ENCODE measurements at places on chromosomes 5 and 9.
A peak's percentile ranks its signal among the peaks of the same experiment; 100 is the strongest.

DNA sequence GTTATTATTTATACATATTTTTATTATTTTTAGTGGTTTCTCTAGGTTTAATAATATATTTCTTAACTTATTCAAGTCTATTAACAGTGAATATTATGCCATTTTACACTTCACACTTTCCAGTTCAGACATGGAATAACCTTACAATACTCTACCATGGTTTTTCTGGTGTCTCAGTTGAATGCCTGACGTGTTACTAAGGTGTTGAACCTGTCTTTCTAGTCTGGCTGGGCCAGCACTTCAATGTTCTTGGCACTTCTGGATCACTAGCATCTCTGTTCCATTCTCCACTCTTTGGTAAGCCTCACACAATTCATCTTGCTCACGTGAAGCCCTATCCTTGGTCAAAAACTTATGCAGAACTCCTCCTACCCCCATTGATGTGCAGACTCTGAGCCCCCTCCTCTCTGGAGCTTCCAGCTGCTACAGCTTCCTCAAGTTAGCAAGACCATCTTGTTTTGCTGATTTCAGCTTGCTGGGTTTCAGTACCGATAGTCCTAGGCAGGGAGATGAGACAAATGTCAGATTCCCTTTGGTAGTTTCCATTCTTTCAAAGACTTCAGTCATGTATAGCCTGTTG, 243.1 kb downstream of the FBXO4 start:
- no peak for DNase-seq

DNA sequence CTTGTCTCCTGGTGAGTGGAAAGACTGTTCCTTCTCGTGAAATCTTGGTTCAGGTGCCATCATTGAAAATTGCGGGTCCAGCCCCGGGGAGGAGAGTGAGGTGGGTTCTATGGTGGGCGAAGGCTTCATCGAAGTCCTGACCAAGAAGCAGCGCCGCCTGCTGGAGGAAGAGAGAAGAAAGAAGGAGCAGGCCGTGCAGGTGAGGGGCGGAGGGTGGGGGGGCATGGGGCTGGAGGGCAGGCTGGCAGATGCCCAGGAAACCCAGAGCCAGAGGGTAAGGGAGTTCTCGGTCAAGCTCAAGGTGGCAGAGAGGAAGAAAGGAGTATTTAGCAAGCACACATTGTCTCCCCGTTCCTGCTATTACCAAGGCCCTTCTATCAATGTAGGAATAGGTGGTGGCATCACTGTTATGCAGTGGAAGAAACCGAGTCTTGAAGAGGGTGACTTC, 24.3 kb upstream of the POMT1 start:
- peak; percentile 18 for DNase-seq

DNA sequence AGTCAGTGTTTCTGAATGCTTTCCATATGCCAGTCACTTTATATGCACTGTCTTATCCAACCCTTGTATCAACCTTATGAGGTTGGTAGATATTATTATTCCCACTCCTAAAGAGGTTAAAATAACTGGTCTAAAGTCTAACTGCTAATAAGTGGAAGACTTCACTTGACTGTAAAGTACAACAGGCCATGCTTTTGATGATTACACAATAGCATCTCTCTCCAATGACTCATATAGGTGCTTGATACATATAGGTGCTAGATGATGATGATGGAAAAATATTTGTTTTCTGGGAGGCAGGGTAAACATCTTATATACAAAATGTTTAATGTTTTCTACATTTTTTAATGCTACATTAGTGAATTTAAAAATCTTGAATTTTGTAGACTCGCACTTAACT, 75.9 kb upstream of the NR3C1 start:
- peak; percentile 49 for DNase-seq

DNA sequence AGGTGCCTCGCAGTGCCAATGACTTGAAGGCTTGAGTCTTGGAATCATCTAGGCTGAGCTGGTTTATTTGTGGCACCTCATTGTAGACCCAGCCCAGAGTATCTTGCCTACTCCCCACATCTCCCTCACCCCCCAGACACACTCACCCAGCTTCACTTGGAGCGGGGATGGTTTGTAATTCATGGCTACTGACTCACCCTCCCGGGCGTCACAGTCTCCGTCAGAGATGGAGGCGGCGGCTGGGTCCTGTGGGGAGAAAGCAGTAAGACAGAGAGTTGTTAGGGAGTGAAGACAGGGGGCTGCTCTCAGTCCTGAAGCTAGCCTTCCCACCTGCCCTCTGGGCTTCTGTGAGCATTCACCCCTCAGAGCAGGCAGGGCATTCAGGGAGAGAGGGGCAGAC, 29.0 kb upstream of the MYORG start:
- DNase-seq, result peak; percentile 68

DNA sequence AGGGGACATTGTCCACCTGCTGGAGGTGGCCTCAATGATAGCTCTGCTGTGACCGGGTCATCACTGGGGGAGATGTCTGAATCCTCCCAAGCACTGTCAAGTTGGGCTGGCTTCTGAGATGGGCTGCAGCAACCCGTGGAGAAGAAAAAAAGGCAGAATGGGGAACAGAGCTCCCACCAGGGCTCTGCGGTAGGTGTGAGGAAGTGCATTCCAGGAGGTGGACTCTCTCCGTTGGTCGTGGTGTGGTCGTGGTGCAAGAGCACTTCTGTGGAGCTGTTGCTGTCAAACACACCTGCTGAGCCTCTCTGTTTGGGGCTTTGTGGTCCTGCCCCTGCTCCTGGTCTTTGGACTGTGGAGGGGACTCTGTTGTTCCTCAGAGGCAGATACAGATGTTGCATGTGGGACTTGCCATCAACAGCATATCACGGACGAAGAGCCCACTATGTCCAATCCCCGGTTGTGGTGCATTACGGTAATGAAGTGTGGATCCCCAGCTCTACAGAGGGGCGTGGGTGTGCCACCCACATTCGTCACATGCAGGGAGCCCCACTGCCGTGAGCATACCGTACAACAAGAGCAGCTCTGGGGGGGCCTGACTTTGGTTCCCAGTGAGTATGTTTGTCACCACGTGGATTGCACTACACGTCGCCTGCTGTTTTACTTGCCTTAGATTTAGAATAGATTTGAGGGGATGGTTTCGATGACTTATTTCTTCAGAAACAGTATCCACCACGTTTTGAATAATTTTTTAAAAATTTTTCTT, 36.0 kb upstream of the PITX1 start:
- no peak for DNase-seq

DNA sequence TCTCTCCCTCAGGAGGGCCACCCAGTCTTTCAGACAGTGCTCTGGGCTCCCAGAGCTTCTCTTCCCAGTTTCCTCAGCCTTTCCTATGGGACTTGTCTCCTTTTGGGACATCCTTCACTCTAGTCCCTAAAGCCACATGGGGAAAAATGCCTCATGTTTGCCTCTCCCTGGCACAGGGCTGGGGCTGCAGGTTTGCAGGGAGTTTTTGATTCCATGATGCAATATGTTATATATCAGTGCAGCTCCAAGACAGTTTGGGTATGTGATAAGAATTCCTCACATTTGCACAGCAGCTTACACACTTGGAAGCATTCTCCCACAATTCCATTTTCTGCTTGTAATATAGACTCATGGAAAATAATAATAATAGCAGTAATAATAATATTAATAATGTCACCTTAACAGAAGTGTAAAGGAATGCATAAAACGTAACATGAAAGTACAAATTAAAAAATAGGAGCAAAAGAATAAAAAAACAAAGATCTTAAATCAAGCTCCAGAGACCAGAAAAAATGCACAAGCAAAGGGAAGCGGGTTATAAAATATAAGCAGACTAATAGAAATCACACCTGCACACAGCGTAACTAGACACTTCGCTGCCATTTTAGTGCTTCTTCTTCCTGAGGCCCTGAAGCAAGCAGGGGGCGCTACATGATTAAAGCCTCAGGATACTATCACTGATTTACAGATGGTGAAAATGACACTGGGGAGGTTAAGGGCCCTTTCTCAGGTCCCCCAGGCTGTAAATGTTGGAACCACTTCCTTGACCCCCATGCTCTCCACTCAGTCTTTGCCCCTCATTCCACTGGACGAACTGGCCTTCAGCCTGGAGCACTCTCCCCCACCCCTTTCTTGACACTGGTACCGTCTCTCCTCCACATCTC, 70.0 kb upstream of the IL17B start:
- DNase-seq, result peak; percentile 59

DNA sequence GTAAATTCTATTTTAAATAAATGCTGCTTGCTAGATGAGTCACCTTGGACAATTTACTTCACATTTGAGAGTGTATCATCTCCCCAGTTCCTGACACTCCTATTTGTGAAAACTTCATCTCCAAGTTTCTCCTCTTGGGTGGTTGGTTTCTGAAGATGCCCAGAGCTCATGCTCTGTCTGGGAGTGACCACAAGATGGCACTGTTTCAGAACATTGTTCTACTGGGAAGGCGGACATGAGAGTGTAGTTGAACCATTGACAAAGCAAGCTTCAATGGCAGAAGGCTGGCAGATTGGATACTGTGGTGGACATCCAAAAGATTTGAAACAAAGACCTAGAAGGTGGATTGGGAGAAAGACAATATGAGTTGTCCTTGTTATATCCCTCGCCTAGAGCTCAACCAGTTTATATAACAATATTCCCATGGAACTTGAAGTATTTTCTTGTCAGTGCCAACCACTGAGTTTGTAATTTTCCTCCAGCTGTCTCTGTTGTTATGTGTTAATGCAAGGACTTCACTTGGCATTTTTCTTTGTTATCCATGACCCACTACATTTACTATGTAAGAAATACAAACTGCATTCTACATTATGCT, 234.3 kb upstream of the ANKH start:
- DNase-seq, result peak; percentile 58

DNA sequence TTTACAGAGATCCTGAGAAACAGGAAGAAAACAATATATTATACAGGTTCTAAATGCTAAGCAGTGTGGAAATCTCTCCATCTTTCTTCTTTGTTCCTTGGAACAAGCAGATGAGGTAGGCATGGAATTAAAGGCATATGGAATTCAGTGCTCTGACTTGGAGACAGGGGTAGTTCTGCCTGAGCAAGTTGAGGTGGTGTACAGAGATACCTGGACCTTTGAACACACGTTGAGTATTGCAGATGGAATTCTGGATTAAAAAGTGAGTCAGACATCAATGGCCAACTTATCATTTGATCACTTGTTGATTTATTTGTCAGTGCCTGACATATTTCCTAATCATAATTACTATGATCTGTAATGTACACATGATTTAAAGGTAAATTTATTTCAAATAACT, 293.9 kb upstream of the IRX4 start:
- no peak for DNase-seq

DNA sequence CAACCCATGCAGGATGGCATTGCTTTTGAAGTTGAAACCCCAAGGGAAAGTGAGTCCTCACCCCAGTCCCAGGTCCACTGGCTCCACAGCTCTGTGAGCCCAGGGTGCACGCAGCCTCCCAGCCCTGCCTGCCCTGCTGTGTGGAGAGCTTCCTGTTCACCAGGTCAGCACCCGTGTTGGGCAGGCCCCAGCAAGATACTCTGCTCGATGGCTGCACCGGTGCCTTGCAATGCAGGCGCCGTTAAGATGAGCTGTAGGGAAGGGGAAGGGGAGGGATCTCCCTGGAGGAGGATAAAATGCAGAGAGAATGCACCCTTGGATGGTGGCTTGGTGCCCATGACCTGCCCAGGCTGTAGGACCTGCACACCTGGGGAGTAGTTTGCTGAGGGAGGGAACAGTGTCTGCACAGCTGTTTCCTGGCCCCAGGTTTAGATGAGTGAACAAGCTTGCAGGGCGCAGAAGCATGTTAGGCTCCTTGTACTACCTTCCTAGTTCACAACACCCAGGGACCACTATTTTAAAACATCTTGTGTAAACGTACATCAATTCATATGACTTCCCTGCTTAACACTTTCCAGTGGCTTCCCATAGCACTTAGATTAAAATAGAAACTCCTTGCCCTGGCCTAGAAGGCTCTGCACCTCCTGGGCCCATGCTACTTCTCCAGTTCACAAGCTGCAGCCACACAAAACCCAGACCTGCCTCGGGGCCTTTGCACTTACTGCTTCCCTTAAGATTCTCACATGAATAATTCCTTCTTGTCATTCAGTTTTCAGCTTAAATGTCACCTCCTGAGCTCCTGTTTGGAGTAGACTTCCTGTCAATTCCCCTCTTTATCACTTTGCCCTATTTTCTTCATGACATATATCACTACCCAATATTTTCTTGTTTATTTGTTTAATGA, 19.6 kb downstream of the FAT2 start:
- no peak for DNase-seq

DNA sequence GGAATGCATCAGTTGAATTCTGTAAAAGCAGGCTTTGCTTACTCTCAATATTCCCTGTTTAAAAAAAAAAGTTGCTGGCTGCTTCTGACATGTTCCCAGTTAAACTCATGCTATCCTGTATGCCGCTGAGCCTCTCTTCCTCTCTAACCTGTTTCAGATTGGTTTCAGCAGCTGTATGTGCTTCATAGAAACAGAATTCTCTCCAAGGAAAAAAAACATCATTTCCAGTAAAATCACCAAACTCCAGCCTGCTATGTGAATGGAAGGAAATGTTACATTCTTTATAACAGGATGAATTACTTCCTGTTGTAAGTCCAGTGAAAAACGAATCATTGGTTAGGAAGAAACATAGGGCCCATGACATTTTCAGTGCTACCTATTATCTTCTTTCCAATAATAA, 25.7 kb upstream of the KCNV2 start:
- DNase-seq, result peak; percentile 25

GRCh38 chr5:151224372-151224771, 480 bp upstream of the CCDC69 start:
- no peak for DNase-seq

DNA sequence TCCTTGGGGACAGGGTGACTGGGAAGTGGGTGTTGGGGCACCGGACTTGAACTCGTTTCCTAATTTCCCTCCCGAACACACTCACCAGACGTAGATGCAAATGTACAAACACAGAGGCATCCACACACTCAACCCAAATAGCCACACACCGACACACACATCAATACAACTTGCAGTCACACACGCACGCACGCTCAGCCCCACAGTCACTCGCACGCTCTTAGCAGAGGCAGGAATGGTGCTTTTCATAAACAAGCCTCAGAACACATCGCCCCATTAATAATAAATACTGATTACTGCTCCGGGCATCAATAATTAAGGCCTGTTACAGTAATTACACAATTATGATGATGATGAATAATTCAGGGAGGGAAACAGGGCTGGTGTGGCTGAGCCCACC, 5.7 kb downstream of the BARHL1 start:
- DNase-seq, result no peak

GRCh38 chr9:133944746-133945135, 47.4 kb downstream of the VAV2 start:
- DNase-seq, result peak; percentile 92

- peak; percentile 61 for DNase-seq
Measured at GRCh38 chr5:77390795-77391194, 101.3 kb downstream of the WDR41 start.

GRCh38 chr9:88537761-88538091, 2.7 kb downstream of the NXNL2 start:
- peak; percentile 84 for DNase-seq

GRCh38 chr5:109410389-109411148, 795 bp upstream of the PJA2 start:
- DNase-seq, result peak; percentile 86

DNA sequence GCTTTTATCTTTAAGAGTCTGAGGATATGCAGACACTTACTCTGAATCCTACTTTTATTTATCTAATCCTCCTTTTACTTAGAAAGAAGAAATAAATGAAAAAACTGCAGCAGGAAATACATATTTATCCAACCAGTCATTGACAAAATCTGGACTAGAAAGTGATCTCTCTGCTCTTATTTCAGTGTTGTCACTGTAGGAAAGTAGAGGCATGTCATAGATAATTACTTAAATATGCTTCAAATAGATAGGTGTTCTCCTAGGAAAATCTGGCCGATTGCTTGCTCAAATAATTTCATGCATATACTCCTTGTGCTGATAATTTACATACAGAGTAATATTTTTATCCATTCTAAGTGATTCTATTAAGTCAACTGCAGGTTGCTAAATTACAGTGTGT, 2001.9 kb upstream of the C9orf72 start:
- no peak for DNase-seq
